ENCODE measurements at places on chromosomes 4 and X. TPM values are rescaled to one million over a fixed set of nuclear protein-coding genes. Genes with fewer than 3 reads are reported as not detected.

DNA sequence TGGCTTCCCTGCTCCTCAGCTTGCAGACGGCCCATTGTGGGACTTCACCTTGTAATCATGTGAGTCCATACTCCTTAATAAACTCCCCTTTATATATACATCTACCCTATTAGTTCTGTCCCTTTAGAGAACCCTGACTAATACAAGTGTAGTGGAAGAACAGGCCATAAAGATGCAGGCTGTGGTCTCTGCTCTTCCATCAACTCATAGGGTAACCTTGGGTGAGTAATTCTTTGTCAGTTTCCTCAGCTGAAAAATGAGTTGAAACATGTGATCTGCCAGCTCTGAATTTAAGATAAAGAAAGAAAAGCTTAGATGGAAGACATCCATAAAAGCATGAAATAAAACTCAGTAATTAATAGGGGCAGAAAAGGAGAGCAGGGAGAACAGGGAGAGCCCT, 103.6 kb downstream of the ENOX2 start:
- H3K4me1 ChIP-seq: no peaks in the 10 kb centered on the region
- no peak for DNase-seq
- H3K36me3 ChIP-seq: no peaks in the 10 kb centered on the region
- no peaks in the 10 kb centered on the region for H3K27me3 ChIP-seq

The RNF128 gene
- 2.2 TPM for total RNA-seq

- H3K27me3 ChIP-seq: no peaks in the 10 kb centered on the region
- H3K4me3 ChIP-seq: no peak overlapping the region
- H3K36me3 ChIP-seq: no peaks in the 10 kb centered on the region
- DNase-seq: no peak
These were observed 642.3 kb upstream of the BOD1L1 start for GRCh38 chr4:14269824-14270223.

DNA sequence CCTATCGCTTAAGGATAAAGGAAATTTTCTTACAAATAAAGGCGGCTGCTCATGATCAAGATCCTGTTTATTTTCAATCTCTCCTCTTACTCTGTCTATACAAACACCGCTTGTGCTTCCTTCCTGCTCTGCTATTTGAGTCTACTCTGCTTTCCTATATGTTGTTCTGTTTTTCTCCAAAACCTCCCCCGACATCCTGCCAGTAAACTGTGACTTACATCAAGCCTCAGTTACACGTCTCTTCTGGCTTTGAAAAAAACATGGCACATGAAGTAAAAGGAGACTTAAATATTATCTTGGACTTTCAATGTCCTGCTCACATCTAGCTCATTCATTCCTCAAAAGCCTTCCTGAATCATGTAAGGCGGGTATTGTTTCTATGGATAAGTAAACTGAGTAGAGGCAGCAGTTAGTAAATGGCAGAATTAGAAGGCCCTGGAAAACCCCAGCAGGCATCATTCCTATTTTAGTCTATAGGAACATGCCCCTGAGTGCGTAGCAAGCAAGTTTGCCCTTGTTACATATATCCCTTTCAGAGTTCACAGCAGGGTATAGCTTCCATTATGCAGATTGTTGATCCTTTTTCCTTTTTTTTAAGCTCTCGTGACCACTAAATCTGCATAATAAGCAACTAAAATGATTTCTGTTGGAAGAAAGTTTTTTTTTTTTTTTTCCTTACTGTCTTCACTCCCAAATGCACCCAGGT, 280.1 kb downstream of the RAPGEF2 start:
- H3K36me3 ChIP-seq: no peaks in the 10 kb centered on the region
- peak; percentile 57 for DNase-seq
- peaks cover 65% of the 10 kb centered on the region for H3K27me3 ChIP-seq
- H3K27ac ChIP-seq: no peak overlapping the region
- peak overlapping the region; percentile 29 for H3K4me3 ChIP-seq

- no peaks in the 10 kb centered on the region for H3K27me3 ChIP-seq
- H3K4me3 ChIP-seq: no peak overlapping the region
- no peaks in the 10 kb centered on the region for H3K4me1 ChIP-seq
- DNase-seq: no peak
- no peak overlapping the region for H3K27ac ChIP-seq
These were observed 53.1 kb downstream of the IGSF1 start for GRCh38 chrX:131235768-131236545.

GRCh38 chr4:174828845-174829701, at the start of gene GLRA3:
TSS of gene GLRA3 (minus strand) at chr4:174829247. CDS start at chr4:174828811, 436 bp downstream.
- peak; percentile 99 for DNase-seq
- peak within 1 kb of the TSS; percentile 89 for H3K27ac ChIP-seq
- no peaks in the 10 kb centered on the region for H3K27me3 ChIP-seq
- peaks cover 6% of the 10 kb centered on the region for H3K4me1 ChIP-seq

DNA sequence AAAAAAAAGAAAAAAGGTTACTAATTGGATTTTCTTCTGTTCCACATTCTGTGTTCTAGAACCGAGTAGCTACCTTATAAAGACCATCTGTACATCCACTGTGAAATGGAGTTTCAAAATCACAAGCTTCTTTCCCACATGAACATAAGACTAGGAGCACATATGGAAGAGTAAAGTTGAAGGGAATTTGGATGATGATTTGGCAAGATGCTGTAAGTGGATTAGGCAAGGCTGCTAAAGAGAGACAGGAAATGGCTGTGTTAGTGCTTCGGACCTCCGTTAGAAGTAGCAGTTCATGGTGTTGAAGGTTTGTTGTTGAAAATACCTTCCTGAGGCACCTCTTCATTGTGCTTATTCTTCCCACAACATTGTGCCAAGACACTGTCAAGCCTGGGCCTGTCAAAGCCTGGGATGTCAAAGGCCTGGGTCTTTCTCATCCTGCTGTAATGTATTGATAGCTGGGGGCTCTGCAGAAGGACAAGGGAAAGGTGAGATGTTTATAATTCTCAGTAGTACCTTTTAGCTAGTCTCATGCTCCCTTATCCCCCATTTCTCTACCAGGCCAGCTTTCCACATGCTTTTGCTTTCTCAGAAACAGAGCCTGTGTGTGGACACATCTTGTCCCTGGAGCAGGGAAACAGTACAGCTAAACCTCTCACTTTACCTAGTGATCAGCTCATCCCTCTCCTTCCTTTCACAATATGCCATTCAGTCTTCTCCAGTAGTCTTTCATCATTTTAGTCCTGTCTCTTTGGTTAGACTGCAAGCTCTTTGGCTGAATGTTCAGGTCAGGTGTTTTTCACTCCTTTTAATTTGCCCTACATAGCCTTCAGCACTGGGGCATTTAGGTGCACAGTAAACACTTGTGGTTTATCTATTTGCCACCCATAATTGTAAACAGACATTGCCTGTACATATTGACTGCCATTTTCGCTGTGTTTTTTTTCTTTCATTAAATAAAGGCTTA, 37.9 kb upstream of the CYP2U1 start:
- peaks cover 5% of the 10 kb centered on the region for H3K4me1 ChIP-seq
- H3K4me3 ChIP-seq: no peak overlapping the region
- H3K27me3 ChIP-seq: no peaks in the 10 kb centered on the region

The MAGEB2 gene
- total RNA-seq: not detected

DNA sequence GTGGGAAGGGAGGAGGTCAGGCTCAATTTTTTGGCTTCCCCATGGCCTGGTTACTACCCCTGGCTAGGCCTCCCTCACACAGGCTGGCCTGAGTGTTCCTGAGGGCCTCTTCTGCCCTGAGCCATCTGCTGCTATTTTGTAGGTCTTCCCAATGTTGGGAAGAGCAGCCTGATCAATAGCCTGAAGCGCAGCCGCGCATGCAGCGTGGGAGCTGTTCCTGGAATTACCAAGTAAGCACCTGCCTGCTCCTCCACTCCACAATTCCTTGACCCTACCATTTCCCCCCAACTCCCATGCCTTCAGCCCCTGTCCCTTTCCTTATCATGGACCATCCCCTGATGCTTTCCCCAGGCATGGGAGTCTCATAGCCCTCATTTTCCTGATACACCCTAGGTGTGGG, 20.8 kb downstream of the GNL3L start:
- H3K27ac ChIP-seq: no peak overlapping the region
- H3K27me3 ChIP-seq: no peaks in the 10 kb centered on the region
- no peaks in the 10 kb centered on the region for H3K4me1 ChIP-seq
- H3K4me3 ChIP-seq: no peak overlapping the region
- no peak for DNase-seq

DNA sequence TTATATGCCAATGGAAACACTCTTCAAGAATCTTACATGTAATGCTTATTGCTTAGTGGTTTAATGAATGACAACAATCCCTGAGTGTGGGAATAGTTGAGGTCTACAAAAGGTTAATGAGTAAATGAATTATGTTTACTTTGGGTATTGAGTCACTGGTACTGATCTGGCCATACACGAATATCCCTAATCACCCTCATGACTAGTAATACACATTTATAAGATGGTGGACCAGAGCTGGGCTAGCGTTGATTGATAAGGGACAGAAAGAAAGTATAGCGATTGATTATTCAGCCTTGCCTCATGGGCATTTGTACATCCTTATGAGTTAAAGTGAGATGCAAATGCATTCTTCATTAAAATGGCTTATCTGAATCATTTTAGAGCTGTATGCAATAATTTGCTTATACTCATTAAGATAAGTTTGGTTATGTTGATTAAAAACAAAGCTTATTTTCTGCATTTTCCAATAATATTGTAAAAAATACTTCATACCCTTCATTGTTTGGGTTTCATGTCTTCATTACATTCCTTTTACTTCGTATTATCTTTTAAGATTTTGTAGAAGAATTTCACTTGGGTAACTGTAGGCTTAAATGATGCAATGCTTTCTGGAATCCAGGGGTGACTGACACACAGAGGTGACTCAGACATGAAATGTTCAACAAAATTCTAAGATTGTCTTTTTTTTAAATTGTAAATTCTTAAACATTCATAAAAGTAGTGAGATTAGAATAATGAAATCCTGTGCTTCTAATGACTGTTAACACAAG, 47.4 kb downstream of the FGF2 start:
- H3K4me3 ChIP-seq: no peak overlapping the region
- no peaks in the 10 kb centered on the region for H3K27me3 ChIP-seq
- H3K36me3 ChIP-seq: peaks cover 27% of the 10 kb centered on the region

DNA sequence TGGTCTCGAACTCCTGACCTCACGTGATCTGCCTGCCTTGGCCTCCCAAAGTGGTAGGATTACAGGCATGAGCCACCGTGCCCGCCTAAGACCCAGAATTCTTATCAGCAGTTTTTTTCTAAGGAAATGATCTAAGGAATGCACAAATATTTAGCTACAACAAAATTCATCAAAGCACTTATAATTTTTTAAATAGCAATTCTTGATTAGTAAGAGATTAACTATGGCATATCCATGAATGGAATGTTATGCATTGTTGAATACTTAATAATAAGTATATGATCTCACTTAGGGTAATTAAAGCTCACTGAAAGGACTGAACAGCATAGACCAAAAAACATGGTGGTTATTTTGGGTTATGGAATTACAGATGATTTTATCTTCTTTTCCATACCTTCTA, 18.4 kb downstream of the CENPU start:
- H3K27me3 ChIP-seq: no peaks in the 10 kb centered on the region
- peaks cover 44% of the 10 kb centered on the region for H3K36me3 ChIP-seq
- no peaks in the 10 kb centered on the region for H3K4me1 ChIP-seq
- H3K4me3 ChIP-seq: no peak overlapping the region

GRCh38 chrX:120000490-120001246, 57.1 kb upstream of the NKAP start:
- no peaks in the 10 kb centered on the region for H3K36me3 ChIP-seq
- peaks cover 95% of the 10 kb centered on the region for H3K27me3 ChIP-seq
- no peaks in the 10 kb centered on the region for H3K4me1 ChIP-seq
- H3K4me3 ChIP-seq: peak overlapping the region; percentile 48
- peak; percentile 35 for DNase-seq
- no peak overlapping the region for H3K27ac ChIP-seq

DNA sequence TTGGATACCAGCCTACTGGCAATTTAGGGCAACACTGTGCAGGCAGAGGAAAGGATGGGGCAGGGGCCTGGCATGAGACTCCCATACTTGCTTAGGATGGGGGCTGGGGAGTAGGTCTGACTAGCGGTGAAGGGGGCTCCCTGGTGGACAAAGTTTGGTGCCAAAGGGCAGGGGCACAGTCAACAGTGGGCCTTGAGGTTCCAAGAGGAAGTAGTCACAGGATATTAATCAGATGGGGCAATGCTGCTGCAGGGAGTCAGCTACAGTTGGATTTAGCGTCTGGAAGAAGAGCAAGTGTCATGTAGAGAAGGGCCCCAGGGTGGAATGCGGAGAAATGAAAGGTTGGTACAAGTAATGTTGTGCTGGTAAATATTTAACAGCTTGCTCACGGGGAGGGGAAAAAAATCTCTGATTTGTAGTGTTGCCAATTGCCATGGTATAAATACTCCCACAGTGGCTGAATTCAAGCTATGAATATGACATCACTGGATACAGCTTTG, 139.4 kb downstream of the PJA1 start:
- H3K36me3 ChIP-seq: no peaks in the 10 kb centered on the region
- H3K4me1 ChIP-seq: peaks cover 18% of the 10 kb centered on the region
- H3K27me3 ChIP-seq: no peaks in the 10 kb centered on the region

DNA sequence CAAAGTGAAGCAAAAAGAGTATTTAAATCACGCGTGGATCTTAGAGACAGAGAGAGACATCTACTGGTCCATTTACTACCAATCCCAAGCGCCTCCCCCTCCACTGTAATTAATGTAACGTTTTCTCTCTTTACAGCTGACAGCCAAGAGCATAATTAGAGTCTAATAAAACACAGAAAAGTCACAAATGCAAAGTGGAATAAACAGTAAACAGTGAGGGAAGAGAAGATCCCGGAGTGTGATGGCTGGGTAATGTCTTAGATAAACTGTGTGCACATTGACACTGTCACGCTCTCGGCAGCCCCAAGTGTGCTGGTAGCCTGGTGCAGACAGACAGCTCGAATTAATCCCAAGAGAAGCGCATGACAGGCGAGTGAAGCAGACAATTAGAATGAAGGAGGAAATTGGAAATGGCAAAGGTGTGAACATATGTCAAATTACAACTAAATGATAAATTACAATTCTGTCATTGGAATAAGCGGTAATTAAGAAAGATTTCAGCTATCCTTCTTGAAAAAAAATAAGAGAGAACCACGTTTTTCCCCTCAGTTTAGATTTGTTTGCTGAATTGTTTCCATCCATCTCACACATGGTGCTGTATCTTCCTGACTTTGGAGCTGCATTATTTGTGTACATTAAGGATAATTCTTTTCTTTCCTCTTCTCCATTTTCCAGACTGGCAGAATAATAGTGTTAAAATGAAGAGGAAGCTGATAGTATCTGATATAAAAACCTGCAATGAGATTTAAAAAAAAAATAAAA, 100.1 kb downstream of the CXXC4 start:
- H3K4me3 ChIP-seq: no peak overlapping the region
- peak; percentile 26 for DNase-seq
- H3K27me3 ChIP-seq: no peaks in the 10 kb centered on the region
- no peaks in the 10 kb centered on the region for H3K36me3 ChIP-seq
- H3K4me1 ChIP-seq: 0 out of 2 replicates have a peak, but pooled peaks cover 7% of the 10 kb centered on the region
- no peak overlapping the region for H3K27ac ChIP-seq

The STBD1 gene
- total RNA-seq: 2.6 TPM

The ENAM gene
- total RNA-seq: not detected

GRCh38 chr4:62928483-62928882, 1480.8 kb downstream of the TECRL start:
- H3K27me3 ChIP-seq: no peaks in the 10 kb centered on the region
- no peak for DNase-seq

DNA sequence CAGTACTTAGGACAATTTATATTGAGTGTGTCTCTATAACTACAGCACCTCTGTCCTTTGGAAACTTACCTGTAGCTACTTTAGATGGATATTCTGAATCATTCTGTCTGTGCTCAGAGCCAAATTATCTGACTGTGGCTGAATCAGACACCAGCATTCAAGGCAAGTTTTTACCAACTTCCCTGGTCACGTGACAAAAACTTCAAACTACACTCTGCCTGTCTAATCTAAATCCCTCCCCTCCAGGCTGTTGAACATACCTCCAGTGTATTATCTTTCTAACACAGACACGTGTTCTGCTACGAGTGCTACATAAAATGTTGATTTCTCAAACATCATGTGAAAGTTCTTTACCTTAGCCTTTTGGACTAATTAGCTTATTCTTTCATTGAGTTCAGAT, 641.2 kb upstream of the CPEB2 start:
- DNase-seq: no peak
- peaks cover 22% of the 10 kb centered on the region for H3K4me1 ChIP-seq
- no peaks in the 10 kb centered on the region for H3K27me3 ChIP-seq
- H3K36me3 ChIP-seq: no peaks in the 10 kb centered on the region
- H3K27ac ChIP-seq: no peak overlapping the region

All from GM23338 (cell line).